ENCODE measurements at places on chromosomes 7 and 10. TPM values are rescaled to one million over a fixed set of nuclear protein-coding genes. Genes with fewer than 3 reads are reported as not detected.

The TRPV5 gene
- total RNA-seq, result 0.06 TPM

The ZNF117 gene
- 2.0 TPM for total RNA-seq

The AKR1C2 gene
- 161 TPM for total RNA-seq

The TMEM225B gene
- total RNA-seq, result not detected

The SEMA3A gene
- 0.79 TPM for total RNA-seq

The CPED1 gene
- total RNA-seq, result 13.3 TPM

The BICC1 gene
- total RNA-seq, result 8.2 TPM

The SPRN gene
- not detected for total RNA-seq

The GRM3 gene
- not detected for total RNA-seq

The SEPHS1 gene
- 25.9 TPM for total RNA-seq

The GUSB gene
- total RNA-seq, result 11.7 TPM

The ZNF138 gene
- total RNA-seq, result 7.2 TPM

The MOGAT3 gene
- not detected for total RNA-seq

The GPR146 gene
- total RNA-seq, result 7.0 TPM

The IFIT1B gene
- not detected for total RNA-seq

The SPACDR gene
- not detected for total RNA-seq

The ERLIN1 gene
- 8.3 TPM for total RNA-seq

The ADAMTS14 gene
- total RNA-seq, result not detected

The NODAL gene
- total RNA-seq, result not detected

Measured in psoas muscle (tissue), 8 donors.